ENCODE measurements at places on chromosomes 2 and 18.

GRCh38 chr18:27954226-27954625 lies 222.7 kb downstream of the CDH2 start:
- DNase-seq: peak; percentile 11

GRCh38 chr2:72326759-72327158 lies 179.1 kb upstream of the CYP26B1 start:
- DNase-seq: no peak

DNA sequence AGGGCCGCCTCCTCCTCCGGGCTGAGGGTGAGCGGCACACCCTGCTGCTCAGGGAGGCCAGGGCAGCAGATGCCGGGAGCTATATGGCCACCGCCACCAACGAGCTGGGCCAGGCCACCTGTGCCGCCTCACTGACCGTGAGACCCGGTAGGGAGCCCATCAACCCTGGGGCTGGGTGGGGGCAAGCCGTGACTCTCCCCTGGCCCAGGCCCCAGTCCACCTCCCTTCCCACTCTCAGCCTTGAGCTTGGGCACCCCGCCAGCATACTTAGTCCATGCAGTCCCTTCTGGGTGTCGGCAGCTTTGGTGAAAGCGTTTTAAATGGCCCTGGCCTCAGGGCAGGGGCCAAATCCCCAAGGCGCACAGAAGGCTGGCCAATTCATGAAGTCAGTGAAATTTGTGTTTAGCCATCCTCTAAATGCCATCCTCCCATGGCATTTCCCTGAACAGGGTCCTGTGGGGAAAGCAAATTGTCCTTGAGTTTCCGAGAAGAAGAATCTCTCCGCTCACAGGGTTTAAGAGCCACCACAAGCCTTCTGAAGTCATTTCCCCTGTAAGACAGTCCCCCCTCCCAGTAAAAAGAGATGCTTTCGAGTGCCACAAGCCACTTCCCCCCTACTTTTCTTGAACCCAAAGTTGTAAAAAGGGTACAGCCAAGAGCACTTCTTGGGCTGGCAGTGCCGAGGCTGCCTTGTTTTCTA lies 17.2 kb downstream of the SPEG start:
- DNase-seq: peak; percentile 80

- no peak for DNase-seq
Measured at GRCh38 chr2:104158191-104158590, 695.7 kb upstream of the POU3F3 start.

DNA sequence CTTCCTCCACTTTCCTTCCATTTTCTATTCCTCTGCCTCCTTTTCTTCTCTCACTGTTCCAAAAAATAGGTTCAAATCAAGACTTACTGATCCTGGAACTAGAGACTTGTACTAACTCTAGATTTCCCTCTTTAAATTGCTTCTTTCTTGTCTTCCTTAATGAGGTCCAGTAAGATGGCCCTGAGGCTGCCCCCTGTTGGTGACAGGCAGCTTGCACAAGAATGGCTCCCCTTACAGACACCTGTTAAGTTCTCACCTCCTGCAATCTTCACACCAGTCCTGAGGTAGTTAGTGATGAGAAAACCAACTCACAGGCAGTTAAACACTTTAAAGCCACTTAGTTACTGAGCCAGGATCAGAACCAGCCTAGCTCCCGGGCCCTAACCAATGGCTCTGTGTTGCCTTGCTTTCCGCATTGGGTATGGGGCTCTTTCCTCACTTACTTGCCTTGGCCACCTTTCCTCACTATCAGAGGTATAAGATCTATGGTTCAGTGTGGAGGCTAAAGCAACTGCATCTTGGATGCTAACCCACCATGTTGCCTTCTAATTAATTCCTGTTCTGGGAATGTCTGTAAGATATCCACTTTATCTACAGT lies 130.6 kb downstream of the AKAIN1 start:
- no peak for DNase-seq

DNA sequence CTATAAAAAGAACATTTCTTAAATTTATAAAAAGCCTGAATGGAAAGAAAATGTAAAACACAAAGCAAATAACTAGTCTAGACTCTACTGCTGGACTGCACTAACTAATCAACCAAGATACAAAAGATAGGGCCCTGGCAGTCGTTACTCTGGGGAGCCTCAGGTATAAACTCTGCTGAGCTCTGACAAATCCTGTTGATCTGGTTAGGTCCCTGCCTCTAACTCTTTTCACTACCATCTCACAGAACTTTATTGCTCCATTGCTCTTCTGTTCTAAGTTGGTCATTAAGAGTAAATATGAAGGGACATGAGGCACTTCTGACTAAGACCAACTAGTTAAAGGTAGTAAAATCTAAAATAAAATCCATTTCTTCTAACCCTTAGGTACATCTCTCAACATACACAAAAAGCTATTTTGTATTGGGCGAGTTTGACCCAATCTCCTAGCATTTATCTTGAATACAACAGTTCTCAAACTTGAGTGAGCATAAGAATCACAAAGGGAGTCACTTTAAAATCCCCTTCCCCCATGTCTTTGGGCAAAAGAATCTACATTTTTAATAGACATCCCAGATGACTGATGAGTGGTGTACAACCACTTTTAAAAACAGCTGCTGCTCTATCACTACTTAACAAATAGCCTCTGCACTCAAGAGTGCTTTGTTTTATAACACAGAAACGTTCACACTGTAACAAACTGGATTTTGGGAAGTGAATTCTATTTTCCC lies 2.5 kb downstream of the CHN1 start:
- no peak for DNase-seq

DNA sequence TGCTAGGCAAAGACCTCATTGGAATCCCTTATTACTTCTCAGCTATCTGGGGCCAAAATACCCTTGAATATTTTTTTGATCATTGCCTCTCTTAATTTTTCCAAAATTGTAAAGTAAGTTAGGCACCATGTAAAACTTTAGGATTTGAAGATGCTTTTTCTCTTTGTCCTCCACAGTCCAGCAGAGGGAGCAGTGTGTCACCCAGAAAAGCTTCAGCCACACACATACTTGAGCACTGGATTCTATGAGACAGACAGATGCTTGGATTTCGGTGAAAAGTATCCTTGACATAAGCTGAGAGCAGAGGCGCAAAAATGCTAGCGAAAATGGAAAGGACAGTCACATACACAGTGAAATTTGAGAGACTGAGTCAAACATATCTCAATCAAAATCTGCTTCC lies 74.7 kb upstream of the KCNJ3 start:
- peak; percentile 74 for DNase-seq

- DNase-seq: no peak
Measured at GRCh38 chr2:144470334-144470733, 49.6 kb downstream of the ZEB2 start.

GRCh38 chr2:37896319-37896718 lies 28.8 kb upstream of the RMDN2 start:
- no peak for DNase-seq

DNA sequence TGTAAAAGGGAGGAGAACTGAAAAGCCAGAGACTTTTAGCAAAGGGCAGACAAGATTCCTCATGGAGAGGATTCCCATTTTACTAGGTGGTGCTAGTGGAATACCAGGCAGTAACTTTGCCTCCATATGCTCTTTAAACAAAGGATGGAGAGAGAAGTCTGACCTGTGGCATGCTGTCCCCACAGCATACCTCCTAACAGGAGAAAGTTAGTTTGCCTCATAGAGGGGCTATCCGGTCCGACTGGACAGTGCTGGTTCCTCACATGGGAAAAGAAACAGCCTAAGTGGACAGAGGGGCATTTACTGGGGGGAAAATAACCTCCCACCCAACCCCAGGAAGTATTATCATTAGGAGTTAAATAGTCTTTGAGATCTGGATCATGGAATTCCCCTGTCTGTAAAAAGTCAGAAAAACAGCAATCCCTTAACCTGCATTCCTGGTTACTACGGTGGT lies 31.6 kb upstream of the GMCL1 start:
- no peak for DNase-seq

DNA sequence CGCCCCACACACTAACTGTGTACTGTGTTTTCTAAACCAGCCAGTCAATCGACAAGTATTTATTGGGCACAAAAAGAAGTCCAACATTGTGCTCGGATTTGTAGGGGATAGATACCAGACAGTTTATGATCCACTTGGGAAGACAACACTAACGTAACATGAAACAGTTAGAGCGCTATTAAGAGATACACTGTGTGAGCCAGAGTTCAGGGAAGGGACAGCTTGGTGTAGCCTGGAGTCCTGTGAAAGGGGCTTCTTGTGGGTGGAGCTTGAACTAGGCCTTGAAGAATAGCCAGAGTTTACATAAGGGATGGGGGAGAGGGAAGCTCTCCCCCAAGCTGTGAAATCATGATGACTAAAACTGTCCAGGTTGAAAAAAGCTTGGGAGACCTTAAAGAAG lies 176.4 kb upstream of the TCF4 start:
- DNase-seq: no peak

GRCh38 chr2:17476064-17476463 lies 42.2 kb downstream of the RAD51AP2 start:
- no peak for DNase-seq

- peak; percentile 71 for DNase-seq
Measured at GRCh38 chr2:86221066-86221684, 21.9 kb downstream of the MRPL35 start.

GRCh38 chr2:8004250-8004681 lies 677.6 kb upstream of the ID2 start:
- DNase-seq: no peak

DNA sequence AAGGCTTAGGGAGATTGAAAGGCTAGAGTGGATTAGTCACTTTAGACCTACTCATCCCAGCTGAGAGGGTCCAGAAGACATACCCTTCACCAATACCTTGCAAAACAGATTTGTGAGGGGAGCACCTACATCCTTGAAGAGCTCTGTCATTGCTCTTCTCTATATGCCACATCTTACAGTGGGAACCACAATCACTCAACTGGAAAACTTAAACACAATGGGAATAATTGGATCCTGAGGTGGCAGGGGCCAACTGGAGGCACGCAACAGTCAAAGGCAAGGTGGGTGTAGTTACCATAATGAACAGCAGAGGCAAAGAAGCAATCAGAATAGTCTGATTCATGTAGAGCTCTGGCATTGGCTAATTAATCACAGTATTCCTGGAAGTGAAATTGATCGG lies 35.4 kb downstream of the PDE1A start:
- no peak for DNase-seq

GRCh38 chr2:98580656-98581284 lies 27.5 kb downstream of the COA5 start:
- DNase-seq: no peak

DNA sequence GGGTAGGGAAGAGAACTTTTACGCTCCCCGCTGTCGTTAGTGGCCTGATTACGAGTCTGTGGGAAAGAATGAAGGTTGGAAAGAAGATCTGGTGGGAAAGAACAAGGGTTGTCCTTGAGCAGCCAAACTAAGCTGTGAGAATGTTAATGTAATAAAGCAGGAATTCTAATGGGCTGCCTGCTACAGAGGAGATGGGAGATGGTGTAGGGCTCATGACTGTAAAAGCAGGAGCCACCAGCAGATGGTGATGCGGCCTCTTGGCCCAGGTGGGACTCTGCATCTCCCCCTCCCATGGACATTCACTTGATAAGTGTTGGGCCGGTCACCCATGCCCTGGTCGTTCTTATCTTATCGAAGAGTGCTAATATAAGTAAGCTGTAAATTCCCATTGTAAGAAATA lies 150.0 kb downstream of the NEDD4L start:
- DNase-seq: no peak

GRCh38 chr18:26290385-26290784 lies 64.1 kb downstream of the TAF4B start:
- DNase-seq: no peak

DNA sequence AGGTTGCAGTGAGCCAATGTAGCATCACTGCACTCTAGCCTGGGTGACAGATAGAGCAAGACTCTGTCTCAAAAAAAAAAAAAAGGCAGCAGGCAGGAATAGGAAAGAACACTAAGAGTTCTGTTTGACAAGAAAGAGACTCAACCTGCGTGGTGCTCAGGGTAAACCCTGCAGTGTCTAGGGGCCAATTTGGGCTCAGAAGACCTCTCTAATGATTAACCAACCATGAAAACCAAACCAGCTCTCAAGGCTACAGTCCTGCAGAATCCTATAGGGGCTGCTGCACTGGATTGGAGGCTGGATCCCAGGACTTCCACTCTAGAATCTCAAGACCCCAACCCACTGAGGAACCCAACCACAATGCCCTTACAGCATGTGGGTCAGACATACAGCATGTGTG lies 2.4 kb downstream of the TRABD2A start:
- no peak for DNase-seq

- DNase-seq: no peak
Measured at GRCh38 chr2:164323978-164324377, 297.3 kb downstream of the GRB14 start.

GRCh38 chr18:36719630-36720029 lies 109.2 kb downstream of the TPGS2 start:
- DNase-seq: no peak

- DNase-seq: no peak
Measured at GRCh38 chr2:11260979-11261378, 83.5 kb downstream of the ROCK2 start.

DNA sequence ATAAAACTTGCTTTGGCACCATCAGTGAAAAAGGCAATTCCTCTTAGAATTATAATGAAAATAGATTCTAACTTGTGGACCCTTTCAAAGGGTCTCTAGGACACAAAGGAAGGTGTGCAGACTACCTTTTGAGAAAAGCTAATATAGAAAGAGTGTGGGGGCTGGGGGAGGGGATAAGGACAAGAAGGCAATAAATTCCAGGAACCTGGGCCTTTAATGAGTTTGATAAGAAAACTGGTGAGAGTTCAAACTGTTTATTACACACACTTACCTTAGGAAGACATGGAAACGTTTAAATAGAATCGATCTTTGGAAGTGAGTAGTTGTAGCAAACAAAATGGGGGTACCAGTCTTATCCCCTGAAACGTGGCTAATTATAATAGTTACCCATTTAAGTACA lies 39.6 kb upstream of the PGAP1 start:
- DNase-seq: no peak

GRCh38 chr2:122525336-122525735 lies 769.9 kb downstream of the TSN start:
- DNase-seq: no peak

DNA sequence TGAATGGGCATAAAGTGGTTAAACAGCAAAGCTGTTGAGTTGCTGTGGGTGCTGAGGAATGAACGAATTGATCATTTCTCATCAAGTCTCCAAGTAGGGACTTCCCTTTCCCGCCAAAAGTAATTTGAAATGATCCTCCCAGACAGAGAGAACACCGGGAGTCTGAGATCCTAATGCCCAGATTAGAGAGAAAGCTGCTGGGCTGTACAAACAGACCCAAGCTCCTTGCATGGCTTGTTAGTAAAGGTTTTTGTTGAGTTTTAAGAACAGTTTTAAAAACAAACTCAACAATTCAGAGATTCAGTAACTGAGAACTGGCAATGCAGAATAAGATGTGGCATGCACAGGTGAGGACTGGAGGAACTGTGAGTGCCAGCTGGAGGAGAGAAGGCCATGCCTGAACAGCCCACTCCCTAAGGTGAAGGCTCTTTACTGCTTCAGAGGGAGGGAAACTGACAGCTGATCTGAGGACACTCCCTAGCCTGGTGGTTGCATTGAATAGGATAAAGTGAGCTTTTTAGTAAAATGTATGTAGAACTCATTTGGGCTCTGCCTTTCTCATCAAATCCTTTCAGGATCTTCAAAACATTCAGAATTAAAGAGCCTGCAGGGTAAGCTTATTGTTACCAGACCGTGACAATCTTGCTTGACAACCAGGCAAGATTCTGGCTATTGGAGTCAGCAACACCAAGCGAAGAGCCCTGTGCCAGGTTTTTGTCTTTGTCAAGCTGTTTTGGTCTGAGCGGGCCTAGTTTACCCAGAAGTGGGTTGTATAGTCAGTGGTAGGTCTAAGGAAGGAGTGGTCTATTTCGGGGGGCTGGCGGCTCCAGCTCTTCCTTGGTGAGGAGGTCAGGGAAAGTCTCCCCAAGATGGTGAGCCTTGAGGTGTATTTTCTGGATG lies 63.2 kb upstream of the IGFBP5 start:
- DNase-seq: no peak

- DNase-seq: no peak
Measured at GRCh38 chr2:208086029-208086428, 38.3 kb downstream of the CRYGD start.
